ENCODE measurements at places on chromosomes 2 and 18.
A peak's percentile ranks its signal among the peaks of the same experiment; 100 is the strongest.

- DNase-seq, result no peak
Observed at GRCh38 chr2:152200101-152200500, 24.5 kb upstream of the STAM2 start.

- no peak for DNase-seq
Observed at GRCh38 chr2:135212757-135213156, 160.7 kb downstream of the RAB3GAP1 start.

GRCh38 chr2:49753344-49753985, 599.1 kb upstream of the FSHR start:
- no peak for DNase-seq

- DNase-seq, result peak; percentile 91
Observed at GRCh38 chr18:63336366-63337099, 17.0 kb upstream of the BCL2 start.

DNA sequence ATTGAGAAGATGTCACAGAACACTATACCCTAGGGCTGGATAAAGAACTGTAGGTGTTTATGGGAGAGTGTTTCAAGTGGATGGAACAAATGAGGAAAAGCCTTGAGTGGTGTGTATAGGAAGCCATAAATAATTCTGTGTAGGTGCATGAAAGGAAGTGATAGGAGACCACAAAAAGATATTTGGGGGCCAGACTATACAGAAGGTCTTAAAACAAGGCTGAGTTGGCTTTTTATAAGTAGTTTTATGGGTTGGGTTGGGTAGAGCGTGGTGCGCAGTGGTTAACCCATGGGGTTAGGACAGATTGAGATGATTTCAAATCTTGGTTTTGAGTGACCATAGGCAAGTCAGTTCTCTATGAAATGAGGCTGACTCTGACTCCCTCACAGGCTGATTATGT, 110.5 kb downstream of the PKP4 start:
- DNase-seq, result no peak

- no peak for DNase-seq
Observed at GRCh38 chr2:195343942-195344530, 313.0 kb upstream of the SLC39A10 start.

DNA sequence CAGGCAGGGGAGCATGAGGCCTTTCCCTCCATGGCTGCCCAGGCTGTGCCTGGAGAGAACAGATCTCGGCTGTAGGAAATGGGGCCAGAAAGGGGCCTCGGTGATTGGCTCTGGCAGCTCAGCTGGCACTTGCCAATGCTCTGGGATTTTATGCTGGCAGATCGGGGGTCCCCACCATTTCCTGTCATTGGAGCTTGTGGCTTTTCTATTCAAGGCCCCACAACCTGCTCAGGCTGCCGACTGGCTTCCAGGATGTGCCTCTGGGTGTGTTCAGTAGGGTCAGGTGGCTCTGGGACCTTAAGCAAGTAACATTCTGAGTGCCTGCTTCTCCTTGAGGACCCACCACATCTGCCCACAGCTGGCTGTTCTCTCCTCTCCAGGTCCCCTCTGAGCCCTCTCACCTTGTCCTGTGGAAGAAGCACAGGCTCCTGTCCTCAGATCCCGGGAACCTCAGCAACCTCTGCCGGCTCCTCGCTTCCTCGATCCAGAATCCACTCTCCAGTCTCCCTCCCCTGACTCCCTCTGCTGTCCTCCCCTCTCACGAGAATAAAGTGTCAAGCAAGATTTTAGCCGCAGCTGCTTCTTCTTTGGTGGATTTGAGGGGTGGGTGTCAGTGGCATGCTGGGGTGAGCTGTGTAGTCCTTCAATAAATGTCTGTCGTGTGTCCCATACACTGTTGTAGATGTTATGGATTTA, 4.2 kb downstream of the GNLY start:
- no peak for DNase-seq

DNA sequence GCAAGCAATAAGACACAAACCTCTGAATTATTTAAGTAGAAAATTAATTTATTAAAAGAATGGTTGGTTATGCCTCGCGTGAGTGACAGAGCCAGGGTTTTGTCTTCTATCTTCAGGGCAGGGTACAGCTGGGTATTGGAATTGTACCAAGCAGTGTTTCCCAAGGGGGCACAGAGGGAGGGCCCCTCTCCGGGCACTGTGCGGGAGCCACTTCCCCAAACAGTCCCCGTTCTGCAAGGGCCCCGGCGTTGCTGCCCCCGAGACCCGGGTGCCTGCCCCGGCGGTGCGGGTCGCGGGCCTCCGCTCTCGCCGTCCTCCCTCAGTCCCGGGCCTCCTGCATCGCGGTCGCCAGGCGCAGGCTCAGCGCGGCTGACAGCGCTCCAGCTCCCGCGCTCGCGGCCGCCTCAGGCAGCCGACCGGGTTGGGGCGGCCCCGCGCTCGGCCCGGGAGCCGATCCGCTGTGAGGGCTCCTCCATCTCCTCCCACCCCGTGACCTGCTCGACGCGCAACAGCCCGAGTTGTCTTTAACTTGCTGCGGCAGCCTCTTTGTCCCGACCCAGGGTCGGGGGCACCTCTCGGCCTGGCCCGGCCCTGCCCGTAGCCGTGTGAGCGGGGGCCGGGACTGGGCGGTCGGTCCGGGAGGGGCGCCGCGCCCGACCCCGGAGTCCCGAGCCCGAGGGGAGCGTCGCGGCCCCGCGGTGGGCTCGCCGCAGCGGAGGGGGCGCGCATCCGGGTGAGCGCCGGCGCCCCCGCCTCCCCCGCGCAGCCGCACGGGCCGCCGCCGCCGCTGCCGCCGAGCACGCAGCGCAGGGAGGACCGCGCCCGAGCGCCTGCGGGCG, 620 bp upstream of the GALNT1 start:
- DNase-seq, result no peak

- peak; percentile 65 for DNase-seq
Observed at GRCh38 chr18:6561420-6561861, 146.7 kb upstream of the L3MBTL4 start.

GRCh38 chr2:200905618-200906296, 16.6 kb downstream of the NIF3L1 start:
- DNase-seq, result peak; percentile 10
